ENCODE measurements at places on chromosomes 11 and 22.

DNA sequence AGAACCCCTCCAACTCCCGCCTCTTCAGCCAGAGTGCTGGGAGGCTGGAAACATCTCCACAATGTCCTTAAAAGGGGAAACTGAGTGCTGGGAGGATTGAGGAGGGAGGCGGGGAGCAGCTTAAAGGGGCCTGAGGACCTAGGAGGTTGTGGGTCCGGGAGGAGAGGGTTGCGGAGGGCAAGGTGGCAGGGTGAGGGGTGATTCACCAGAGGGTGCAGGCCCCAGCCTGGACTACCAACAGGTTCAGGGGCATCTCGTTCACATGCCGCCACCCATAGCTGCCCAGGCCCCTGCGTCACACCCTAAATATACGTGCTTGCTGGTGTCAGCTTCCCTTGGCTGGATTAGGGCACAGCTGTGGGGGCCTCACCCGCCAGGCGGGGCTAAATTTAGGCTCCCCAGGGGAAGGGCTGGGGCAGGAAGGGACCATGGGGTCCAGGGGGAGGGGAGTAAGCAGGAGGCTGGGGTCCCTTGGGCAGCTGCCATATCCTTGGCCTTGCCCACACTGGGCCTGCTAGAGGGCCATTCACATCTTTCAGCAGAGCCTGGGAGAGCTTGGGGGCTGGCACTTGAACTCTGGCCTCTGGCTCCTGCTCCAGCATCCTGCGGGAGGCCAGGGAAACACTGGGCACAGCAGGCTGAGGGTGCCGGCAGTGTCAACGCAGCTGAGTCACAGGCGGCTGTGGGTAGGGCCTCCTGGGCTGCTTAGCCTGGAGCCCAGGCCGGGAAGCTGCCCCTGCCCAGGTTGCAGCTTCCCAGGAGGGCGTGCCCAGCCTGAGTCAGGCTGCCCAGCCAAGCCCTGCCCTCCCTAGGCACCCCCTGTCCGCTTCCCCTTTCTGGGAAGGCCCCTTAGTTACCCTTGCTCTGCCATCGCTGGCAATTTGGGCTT is 1.3 kb downstream of the EHBP1L1 start:
- no peak for DNase-seq

DNA sequence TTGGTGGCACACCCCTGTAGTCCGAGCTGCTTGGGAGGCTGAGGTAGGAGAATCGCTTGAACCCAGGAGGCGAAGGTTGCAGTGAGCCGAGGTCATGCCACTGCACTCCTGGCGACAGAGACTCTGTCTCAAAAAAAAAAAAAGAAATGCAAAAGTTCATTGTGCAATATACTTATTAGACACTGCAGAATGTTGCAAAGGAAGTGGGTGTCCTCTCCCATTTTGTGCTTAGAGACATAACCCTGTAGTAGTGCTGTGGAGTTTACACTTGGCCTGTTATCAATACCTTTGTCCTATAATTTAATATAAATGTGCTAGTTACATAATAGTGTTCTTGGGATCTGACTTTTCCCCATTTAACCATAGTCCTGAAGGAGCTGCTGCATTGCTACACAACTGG is 9.4 kb downstream of the BCL2L13 start:
- DNase-seq = no peak

DNA sequence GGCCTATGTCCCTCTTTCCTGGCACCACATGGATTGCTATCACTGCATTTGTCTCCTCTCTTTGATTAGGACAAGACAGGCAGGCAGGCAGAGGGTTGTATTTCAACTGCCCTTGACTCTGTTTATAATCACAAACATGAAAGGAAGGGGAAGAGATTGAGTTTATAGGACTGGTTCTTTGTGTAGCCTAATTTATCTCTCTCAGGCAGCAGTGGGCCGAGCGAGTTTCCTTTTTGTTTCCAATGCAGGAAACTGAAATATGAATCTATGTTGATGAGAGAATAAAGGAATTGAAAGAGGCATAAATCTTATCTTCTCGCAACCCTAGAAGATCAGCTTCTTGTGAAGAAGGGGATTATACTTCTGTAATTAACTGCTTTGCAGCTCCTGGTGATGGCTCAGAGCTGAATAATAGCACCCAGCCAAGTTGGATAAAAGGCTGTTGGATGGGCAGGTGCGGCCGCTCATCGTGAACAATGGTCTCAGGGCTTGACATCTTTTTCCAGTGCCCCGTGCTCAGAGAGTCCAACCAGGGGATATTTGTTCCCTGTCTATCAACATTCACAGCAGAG is 80.6 kb upstream of the SYT13 start:
- DNase-seq = no peak

DNA sequence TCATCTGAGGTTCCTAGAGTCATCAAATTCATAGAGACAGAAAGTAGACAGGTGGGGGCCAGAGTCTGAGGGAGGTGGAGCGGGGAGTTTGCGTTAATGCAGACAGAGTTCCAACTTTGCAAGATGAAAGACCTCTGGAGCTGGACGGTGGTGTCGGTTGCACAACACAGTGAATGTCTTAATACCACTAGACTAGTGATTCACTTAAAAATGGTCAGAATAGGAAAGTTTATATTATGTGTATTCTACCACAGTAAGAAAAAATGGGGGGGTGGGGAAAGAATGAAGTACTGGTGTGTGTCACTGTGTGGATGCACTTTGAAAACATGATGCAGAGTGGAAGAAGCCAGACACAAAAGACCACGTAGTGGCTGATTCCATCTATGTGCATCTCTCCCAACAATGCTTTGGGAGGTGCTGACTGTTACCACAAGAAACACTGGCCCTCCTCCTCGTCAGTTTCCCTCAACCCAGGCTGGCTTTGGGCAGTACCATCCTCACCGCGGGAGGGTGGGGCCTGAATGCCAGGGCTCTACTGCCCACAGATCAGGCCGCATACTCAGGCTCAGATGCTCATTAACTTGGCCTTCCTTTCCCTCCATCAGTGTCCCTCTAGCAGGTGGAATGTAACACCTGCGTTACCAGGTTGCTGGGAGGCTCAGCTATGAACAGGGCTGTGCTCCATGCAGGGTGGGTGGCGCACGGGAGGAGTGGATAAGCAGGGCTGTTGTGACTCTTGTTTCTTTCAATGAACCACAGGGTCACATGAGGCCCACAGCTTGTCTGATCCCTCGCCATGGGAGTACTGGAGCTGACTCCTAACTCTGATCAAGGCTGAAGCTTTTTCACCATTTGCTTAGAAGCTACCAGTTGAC is 297.0 kb downstream of the CTTN start:
- no peak for DNase-seq

- no peak for DNase-seq
Measured at GRCh38 chr22:50246242-50247175, 1.7 kb upstream of the TUBGCP6 start.

- no peak for DNase-seq
Measured at GRCh38 chr22:38110863-38111852, 674 bp upstream of the BAIAP2L2 start.

DNA sequence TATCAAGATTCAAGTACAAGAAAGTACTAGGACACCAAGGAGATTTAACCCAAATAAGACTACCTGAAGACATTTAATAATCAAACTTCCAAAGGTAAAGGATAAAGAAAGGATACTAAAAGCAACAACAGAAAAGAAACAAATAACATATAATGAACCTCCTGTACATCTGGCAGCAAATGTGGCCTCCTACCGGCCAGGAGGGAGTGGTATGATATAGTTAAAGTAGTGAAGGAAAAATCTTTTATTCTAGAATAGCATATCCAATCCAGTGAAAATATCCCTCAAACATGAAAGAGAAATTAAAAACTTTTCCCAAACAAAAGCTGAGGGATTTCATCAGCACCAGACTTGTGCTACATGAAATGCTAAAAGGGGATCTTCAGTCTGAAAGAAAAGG is 104.7 kb upstream of the GUCY1A2 start:
- no peak for DNase-seq

DNA sequence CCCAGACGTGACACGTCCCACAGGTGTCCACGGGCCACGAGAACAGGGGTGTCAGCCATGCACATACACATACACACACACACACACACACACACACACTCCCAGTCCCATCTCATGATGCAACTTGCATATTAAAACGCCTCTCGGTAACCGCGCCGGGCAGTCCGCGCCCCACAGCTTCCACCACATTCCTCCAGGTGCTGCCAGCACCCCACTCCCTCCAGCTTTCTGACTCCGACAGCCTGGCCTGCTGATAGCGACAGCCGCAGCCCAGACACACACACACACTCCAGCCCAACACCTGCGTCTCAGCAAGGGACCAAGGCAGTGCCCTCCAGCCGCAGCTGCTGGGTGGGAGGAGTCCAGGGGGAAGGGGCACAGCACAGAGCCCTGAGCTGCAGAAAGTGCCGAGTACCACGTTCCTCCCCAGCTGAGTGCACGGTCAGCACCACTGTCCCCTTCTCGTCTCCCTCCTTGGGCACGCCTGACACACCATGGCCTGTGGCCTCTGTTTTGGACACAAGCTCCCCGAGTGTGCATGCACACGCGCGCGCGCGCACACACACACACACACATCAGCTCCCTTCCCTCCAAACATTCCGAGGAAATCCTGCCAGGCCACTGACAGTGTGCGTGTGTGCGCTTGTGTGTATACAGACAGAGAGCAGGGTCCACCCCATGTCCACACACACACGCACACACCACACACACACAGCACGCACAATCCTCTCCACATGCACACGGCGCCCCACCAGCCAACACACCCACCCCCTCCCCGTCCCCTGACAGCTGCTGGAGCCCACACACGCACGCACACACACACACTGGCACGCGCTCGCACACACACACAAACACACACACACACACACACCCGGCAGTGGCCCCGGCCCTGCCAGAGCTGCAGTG is 1.2 kb downstream of the ELFN2 start:
- peak; percentile 36 for DNase-seq

DNA sequence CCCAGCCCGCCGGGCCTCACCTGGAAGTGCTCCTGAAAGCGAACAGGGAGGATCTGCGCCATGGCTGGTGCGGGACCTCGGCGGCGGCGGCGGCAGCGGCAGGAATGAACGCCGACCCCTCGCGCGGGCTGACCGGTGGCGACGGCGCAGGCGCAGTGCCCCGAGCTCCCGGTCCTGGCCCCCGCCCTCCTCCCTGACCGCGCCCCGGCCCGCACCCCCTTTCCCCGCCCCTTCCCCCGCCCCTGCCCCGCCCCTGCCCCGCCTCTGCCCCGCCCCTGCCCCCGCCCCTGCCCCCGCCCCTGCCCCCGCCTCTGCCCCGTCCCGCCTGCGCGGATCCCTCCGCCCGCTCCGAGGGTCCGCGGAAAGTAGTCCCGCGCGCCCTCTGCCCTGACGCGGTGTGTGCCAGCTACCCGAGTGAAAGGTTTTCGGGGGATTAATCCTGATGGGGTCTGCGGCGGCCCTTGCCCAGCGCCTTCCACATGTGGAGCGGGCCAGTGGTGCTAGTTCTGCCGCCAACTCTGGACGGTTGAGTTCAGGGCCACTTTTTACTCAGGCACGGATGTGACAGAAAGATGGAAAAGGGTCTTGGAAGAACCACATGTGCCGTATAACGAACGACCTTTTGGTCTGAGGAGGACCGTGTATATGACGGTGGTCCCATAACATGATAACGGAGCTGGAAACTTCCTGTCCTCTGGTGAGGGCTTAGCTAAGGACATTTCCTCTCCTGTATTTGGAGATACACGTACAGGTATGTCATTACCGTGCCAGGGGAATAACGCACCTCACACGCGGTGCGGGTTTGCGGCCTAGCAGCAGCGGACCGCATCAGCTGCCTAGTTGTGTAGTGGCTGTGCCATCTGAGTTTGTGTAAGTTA is at the start of gene CLTCL1:
CLTCL1 (minus strand) TSS at position 140 of the 878 bp plus-strand sequence; CDS start at position 62, 78 bp downstream.
- DNase-seq = peak; percentile 49

DNA sequence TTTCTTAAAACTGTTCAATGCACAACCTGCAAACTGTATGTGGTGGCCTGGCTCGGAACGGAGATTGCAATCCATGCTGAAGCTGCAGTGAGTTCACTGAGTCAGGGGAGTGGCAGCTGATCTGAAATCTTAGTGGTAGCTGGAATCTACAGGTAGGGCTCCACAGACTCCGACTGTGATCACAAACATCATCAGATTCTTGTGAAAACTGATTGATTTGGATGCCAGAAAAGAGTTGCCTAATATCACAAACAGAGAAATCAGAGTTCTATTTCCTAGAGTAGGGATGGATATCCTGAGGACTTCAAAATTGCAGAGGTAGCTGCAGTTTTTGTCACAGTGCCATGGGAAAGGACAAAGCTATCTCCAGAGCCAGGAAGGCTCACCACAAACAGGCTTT is 57.5 kb upstream of the SC5D start:
- DNase-seq = no peak

GRCh38 chr11:75592715-75593114 is 30.7 kb downstream of the SERPINH1 start:
- no peak for DNase-seq

DNA sequence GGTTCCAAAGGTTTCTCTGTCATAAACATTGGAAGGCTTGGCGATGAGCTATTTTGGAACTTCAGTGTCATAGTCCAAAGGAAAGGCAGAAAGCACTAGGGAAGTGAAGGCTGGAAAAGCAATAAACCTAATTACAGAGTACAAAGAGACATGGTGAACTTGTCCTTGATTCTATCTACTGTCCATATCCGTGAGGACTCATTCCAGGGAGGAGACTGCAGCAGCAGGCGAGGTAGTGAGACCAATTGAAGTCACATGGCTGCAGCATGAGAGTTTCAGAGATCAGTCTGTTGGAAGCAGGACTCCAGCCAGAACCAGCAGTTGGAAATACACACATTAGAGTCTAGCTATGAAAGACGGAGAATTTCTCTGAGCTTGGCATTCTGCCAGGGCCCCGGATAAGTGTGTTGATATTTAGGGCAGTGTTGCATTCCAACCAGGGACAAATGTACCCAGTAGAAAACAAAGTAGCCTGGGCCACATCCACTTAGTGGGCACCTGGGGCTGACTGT is 54.1 kb upstream of the ARHGAP42 start:
- DNase-seq = no peak

GRCh38 chr11:130728185-130729180 is 187.8 kb downstream of the SNX19 start:
- no peak for DNase-seq

DNA sequence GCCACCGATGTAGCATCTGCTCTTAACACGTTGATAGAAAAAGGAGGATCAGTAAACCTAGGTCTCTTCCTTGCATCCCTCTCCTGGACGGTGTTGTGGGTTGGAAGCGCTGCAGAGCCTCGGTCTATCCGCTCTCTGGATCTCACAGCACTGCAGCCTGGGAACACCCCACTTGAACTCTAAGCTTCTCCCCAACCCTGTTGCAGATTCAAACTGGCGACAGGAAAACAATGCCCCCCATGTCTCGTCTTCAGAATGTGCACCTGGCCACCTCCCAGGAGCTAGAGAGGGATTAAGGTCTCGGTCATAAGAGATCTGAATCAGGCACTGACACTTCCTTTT is 454 bp downstream of the TMEM218 start:
- DNase-seq = no peak

GRCh38 chr11:125129316-125129993 is 18.0 kb upstream of the TMEM218 start:
- no peak for DNase-seq

- no peak for DNase-seq
Measured at GRCh38 chr11:125061281-125061680, 1.8 kb upstream of the SLC37A2 start.

Measured in T-helper 2 cell (primary cell).